ENCODE measurements at places on chromosomes 4 and X. TPM values are rescaled to one million over a fixed set of nuclear protein-coding genes. Genes with fewer than 3 reads are reported as not detected.

Gene MEPE
- not detected for polyA plus RNA-seq

Gene CXCL11
- not detected for polyA plus RNA-seq

DNA sequence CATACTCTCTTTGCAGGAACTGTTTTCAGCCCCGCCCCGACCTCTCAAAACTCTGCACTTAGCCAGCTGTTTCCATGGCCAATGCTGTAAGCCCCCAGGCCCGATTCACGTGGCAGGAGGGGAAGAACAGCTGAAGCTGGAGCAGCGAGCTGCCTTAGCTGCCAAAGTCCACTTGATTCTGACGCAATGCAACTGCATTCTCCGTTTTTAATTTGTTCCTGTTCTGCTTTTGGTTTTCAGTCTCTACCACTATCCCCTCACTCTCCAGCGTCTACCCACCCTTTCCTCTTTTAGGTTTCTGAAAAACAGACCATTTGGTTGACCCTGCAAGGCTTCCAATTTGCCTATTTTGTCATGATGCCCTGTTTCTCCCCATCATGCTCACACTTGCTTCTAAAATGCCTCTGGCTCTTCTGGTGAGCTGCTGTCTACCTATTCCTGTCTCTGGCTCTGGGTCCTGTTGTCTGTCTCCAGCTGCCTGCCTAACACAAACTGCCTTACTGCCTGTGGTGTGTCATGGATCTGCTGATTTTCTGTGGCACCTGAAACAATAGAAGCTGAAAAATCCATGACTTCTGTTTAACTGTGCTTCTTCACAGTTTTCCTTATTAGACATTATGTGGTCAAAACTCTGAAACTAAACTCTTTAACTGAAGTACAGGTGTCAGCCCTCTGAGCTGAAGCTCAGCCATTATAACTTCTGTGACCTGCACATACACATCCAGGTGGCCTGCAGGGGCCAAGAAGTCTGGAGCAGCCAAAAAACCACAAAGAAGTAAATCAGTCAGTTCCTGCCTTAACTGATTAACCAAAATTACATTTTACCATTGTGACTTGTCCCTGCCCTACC, 160.5 kb upstream of the AGTR2 start:
- DNase-seq = no peak

GRCh38 chrX:15177316-15177715, 92.6 kb downstream of the ASB9 start:
- DNase-seq = no peak

- DNase-seq = no peak
These were observed 34.5 kb downstream of the PHKA2 start for GRCh38 chrX:18949291-18949943.

- DNase-seq = no peak
These were observed 15.6 kb downstream of the RBM41 start for GRCh38 chrX:107102980-107103379.
